ENCODE measurements at places on chromosomes 1 and 21.

DNA sequence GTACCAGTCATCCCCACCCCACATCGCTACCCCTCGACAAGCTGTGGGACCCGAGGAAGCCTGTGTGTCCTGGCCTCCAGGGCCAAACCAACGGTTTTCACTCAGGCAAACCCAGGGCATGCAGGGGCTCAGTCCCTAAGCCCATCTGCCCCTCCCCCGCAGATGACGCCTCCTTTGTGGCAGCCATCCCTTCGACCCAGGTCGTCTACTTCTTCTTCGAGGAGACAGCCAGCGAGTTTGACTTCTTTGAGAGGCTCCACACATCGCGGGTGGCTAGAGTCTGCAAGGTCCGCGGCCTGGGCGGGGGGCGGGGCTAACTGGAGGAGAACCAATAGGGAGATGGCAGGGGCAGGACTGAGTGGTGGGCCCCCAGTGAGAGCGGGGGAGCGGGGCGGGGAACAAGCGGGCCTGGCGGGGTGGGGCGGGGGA is 7.4 kb downstream of the SEMA4A start:
- DNase-seq = no peak

DNA sequence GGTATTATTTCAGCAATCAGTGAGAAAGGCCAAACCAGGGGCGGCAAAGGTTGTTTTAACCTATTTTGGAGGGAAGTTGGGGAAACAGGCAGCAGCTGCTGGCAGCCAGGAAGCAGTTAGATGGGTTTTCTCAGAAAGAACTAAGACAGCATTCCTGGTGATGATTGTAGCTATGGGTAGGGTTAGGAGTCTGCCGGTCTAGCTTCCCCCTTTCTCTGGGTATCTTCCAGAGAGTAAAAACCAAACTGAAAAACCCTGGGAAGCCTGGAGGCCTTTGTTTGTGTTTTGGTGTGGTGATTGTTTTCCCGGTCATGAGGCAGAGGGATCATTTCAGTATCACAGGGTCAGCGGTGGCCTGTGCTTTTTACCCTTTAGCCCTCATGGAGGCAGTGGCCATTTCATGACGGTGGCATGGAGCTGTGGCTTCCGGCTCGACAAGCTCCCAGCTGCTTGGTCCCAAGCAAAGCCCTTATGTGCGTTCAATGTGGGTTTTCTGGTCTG is 19.5 kb upstream of the TNFRSF1B start:
- no peak for DNase-seq

DNA sequence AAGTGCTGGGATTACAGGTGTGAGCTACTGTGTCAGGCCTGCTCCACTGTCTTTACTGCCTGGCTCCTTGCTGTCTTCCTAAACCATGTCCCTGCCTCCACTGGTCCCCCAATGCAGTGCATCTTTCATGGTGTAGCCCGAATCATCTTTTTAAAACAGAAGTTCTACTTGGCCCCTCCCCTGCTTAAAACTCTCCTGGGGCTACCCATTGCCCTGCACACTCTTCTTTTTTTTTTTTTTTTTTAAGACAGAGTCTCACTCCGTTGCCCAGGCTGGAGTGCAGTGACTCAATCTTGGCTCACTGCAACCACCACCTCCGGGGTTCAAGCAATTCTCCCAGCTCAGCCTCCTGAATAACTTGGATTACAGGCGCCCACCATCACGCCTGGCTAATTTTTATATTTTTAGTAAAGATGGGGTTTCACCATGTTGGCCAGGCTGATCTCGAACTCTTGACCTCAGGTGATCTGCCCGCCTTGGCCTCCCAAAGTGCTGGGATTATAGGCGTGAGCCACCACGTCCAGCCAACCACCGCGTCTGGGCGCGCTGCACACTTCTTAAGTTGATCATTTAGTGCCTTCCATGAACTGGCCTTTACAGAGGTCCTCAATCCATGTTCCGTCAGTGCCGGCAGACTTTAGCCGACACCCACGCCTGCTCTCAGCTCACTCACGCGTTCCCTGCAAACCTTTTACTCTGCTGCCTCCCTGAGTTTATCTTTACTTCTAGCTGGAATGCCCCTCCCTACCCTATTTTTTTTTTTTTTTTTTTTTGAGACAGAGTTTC is 2.4 kb downstream of the FCN3 start:
- DNase-seq = no peak

- no peak for DNase-seq
These were observed 88.4 kb downstream of the PDE4B start for GRCh38 chr1:65881067-65881594.

DNA sequence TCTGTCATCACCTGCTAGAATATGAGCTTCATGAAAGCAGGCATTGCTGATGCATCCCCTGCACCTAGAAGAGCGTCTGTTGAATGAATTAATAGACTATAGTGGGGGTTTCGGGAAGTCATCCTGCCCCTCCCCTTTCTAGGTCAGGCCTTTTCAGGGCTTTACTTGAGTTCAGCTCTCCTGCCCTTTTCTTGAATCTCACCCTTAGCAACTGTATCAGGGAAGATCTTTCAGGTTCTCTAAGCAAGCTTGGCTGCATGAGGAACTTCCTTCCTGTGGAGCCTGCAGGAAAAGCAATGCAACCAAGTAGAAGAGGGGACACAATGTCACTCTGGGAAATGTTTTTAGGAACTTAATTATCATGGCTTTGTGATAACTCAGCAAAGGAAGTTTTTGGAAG is 27.2 kb upstream of the KIAA0040 start:
- no peak for DNase-seq

All from GOT3 (cell line).